PC-9 (cell line): ENCODE measurements at places on chromosomes 11 and 22. TPM values are rescaled to one million over a fixed set of nuclear protein-coding genes. Genes with fewer than 3 reads are reported as not detected.

GRCh38 chr11:71446150-71446549 lies 2.0 kb downstream of the DHCR7 start:
- 0 out of 2 replicates have a peak overlapping the region, but pooled peaks have one; percentile 21 for H3K4me3 ChIP-seq
- H3K4me1 ChIP-seq = peaks cover 29% of the 10 kb centered on the region
- no peaks in the 10 kb centered on the region for H3K27me3 ChIP-seq
- H3K36me3 ChIP-seq = peaks cover 31% of the 10 kb centered on the region
- no peak for DNase-seq
- no peak overlapping the region for H3K27ac ChIP-seq

Gene SCARF2
- 0.52 and 1.7 TPM in 2 replicates for total RNA-seq

- H3K4me3 ChIP-seq = no peak overlapping the region
- no peaks in the 10 kb centered on the region for H3K27me3 ChIP-seq
- no peak overlapping the region for H3K27ac ChIP-seq
- DNase-seq = no peak
- no peaks in the 10 kb centered on the region for H3K4me1 ChIP-seq
- H3K36me3 ChIP-seq = 0 out of 2 replicates have a peak, but pooled peaks cover 5% of the 10 kb centered on the region
Measured at GRCh38 chr22:40975366-40975765, 24.2 kb downstream of the RBX1 start.

Gene NARS2
- 22.4 and 25.1 TPM in 2 replicates for total RNA-seq

- peaks cover 98% of the 10 kb centered on the region for H3K4me1 ChIP-seq
- peak overlapping the region; percentile 40; the same call in 1 of the 2 replicates for H3K4me3 ChIP-seq
- peak overlapping the region; percentile 91 for H3K27ac ChIP-seq
- H3K27me3 ChIP-seq = no peaks in the 10 kb centered on the region
- H3K36me3 ChIP-seq = 0 out of 2 replicates have a peak, but pooled peaks cover 10% of the 10 kb centered on the region
Measured at GRCh38 chr11:34345991-34346480, 11.8 kb downstream of the ABTB2 start.

Gene HPX
- 0.68 TPM in 1 of 2 replicates, not detected in the other for total RNA-seq

DNA sequence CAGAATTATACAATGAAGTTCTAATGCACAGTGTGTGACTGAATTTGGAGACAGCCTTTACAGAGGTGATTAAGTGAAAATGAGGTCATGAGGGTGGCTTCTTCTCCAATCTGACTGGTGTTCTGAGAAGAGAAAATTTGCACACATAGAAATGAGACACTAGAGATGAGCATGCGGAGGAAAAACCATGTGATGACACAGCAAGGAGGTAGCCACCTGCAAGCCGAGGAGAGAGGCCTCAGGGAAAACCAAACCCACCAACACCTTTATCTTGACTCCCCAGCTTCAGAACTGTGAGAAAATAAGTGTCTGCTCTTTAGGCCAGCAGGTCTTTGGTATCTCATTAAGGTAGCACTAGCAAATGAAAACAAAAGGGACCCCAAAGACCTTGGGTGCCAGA lies 93.2 kb downstream of the GGTLC2 start:
- no peak for DNase-seq
- peaks cover 33% of the 10 kb centered on the region for H3K27me3 ChIP-seq
- H3K4me1 ChIP-seq = no peaks in the 10 kb centered on the region
- no peak overlapping the region for H3K4me3 ChIP-seq

GRCh38 chr22:19527321-19527721 lies 3.1 kb upstream of the CLDN5 start:
- no peak overlapping the region for H3K27ac ChIP-seq
- H3K4me1 ChIP-seq = no peaks in the 10 kb centered on the region
- H3K36me3 ChIP-seq = no peaks in the 10 kb centered on the region
- H3K4me3 ChIP-seq = no peak overlapping the region
- no peak for DNase-seq

Gene BEST1
- 0.81 and 1.2 TPM in 2 replicates for total RNA-seq

Gene PLET1
- not detected in 2 replicates for total RNA-seq

DNA sequence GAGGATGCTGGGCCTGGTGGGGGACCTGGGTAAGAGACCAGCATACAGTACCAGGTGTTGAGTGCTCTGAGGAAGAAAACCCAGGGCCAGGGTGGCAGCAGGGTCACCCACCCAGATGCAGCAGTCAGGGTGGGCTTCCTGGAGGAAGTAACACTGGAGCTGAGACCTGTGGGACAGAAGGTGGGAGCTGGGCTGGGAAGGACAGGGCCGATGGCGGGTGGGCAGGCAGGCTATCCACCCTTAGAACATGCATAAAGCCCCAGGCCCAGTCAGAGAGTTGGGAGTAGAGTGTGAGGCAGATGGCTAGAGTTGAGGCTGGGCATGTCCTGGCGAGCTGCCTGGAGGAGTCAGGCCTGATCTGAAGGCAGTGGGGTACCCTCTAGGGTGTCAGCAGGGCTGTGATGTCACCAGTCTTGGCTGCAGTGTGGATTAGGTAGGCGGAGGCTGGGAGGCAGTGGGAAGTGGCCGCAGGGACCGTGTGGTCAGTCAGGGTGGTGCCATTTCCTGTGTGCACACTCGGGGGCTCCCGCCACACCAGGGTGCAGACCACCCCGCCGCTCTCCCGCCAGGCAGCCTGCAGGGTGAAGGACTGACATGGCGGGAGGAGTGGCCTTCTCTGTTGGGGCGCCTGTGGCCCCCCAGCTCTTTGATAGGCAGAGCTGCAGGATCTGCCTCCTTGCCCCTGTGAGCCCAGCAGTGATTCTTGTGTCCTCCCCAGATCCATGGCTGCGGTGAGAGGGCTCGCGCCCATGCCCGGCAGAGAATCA lies 35.3 kb downstream of the IGHMBP2 start:
- no peaks in the 10 kb centered on the region for H3K27me3 ChIP-seq
- no peaks in the 10 kb centered on the region for H3K36me3 ChIP-seq
- no peak overlapping the region for H3K27ac ChIP-seq

- no peak overlapping the region for H3K4me3 ChIP-seq
- no peaks in the 10 kb centered on the region for H3K27me3 ChIP-seq
- H3K4me1 ChIP-seq = no peaks in the 10 kb centered on the region
- no peak for DNase-seq
- H3K36me3 ChIP-seq = no peaks in the 10 kb centered on the region
Measured at GRCh38 chr22:46042786-46043185, 65.8 kb upstream of the WNT7B start.

Gene KMT2A
- total RNA-seq = 78.7 and 80.3 TPM in 2 replicates

Gene MPEG1
- total RNA-seq = not detected in 2 replicates

GRCh38 chr11:122046846-122047245 lies 69.2 kb downstream of the BLID start:
- H3K36me3 ChIP-seq = no peaks in the 10 kb centered on the region
- no peaks in the 10 kb centered on the region for H3K4me1 ChIP-seq
- no peak for DNase-seq
- H3K27ac ChIP-seq = no peak overlapping the region

GRCh38 chr11:3217818-3218482 lies 663 bp downstream of the MRGPRG start:
- peaks cover 19% of the 10 kb centered on the region for H3K27me3 ChIP-seq
- H3K27ac ChIP-seq = no peak overlapping the region
- DNase-seq = no peak

DNA sequence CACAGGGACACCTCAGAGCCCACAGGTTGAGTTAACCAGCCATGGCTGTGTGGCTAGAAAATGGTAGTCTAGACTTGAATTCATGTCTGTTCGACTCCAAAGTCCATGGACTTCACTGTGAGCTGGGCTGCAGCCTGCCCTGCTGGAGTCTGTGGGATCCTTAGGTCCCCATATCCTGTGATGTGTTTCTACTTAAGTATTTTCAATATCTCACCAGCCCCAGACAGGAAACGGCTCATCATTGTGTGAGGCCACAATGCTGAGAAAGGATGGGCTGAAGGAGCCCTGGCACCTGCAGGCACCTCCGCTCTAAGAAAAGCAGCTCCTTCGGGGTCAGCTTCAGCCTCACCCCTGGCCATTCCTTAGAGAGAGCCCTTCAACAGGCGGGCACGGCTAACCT lies 93.1 kb downstream of the NAT10 start:
- DNase-seq = no peak
- no peak overlapping the region for H3K4me3 ChIP-seq
- peaks cover 9% of the 10 kb centered on the region for H3K36me3 ChIP-seq
- H3K27ac ChIP-seq = no peak overlapping the region
- no peaks in the 10 kb centered on the region for H3K27me3 ChIP-seq

Gene RIMBP3C
- total RNA-seq = 0.13 and 0.15 TPM in 2 replicates

DNA sequence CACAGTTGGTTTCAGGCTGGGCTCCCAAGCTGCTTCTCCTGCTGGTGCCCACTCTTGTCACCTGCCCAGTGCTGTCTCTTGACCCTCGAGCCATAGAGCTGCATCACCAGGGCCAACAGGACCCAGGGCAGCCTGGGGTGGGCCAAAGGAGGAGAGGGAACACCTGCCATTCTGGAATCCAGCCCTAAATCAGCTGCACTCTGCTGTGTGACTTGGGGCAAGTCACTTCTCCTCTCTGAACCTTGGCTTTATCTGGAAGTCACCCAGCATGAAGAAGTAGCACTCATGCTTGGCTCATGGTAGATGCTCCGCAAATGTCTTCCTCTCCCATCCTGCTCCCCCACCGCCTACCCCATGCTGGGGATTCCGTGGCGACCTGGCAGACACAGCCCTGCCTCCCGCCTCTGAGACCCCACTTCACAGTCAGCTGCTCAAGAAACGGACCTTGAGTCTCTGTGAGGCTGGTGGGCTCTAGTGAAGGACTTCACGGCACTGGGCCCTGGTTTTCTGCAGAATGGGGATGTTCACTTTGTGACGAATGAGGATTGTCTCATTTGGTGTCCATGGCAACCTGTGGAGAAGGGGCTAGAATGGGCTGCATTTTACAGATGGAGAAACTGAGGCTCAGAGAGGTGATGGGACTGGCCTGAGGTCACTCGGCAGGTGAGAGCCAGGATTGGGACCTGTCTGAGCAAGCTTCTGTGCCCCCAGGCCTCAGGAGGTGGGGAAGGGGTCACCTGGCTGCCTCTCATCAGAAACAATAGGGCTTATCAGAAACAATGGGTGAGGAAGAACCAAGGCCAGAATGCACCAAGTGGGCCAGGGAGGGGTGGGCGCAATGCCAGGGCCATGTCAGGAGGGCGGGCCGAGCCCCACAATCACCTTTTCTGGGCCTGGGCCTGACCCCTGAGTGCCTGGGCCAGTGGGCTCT lies 12.4 kb downstream of the EMID1 start:
- no peaks in the 10 kb centered on the region for H3K4me1 ChIP-seq
- no peak overlapping the region for H3K4me3 ChIP-seq
- DNase-seq = no peak

DNA sequence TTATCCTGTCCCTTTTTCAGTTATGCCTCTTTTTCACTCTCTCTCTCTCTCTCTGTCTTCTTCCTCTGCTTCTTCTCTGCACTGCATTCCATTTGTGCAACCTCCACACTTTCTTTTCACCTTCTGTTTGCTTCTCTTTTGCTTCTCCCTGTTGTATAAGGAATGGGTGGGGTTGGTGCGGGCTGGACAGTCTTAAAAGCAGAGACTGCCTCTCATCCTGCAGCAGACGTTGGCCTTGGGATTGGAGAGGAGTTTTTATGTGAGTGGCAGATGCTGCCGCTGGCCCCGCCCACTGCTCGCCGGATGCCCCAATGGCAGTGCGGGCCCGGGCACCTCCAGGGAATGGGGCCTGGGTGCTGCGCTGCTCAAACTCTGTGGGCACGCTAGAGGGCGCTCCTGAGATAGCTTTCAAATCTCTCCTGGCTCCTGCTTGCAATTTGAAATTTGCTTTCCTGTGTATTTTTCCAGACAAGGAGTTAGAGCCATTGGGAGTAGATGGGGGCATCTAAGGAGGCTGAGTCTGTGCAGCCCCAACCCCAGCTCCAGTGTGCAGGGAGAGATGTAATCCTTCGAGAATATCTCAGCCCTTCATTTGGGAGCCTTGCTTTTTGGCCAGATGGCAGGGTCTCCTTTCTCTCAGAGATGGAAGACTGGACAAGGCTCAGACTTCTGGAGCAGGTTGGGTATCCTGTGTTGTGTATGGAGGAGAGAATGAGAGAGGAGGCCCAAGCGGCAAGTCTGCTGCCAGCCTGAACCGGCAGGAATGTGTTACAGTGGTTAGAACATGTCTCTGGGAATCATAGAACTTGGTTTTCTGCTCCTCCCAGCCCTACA lies 81.2 kb downstream of the GRAMD1B start:
- H3K36me3 ChIP-seq = no peaks in the 10 kb centered on the region
- H3K4me3 ChIP-seq = no peak overlapping the region
- no peaks in the 10 kb centered on the region for H3K27me3 ChIP-seq
- no peaks in the 10 kb centered on the region for H3K4me1 ChIP-seq
- H3K27ac ChIP-seq = no peak overlapping the region

GRCh38 chr22:27192135-27192829 lies 534.9 kb downstream of the MIAT start:
- H3K27me3 ChIP-seq = no peaks in the 10 kb centered on the region
- H3K36me3 ChIP-seq = no peaks in the 10 kb centered on the region
- no peak for DNase-seq
- H3K27ac ChIP-seq = no peak overlapping the region
- no peak overlapping the region for H3K4me3 ChIP-seq

Gene PDE3B
- total RNA-seq = not detected in 2 replicates

DNA sequence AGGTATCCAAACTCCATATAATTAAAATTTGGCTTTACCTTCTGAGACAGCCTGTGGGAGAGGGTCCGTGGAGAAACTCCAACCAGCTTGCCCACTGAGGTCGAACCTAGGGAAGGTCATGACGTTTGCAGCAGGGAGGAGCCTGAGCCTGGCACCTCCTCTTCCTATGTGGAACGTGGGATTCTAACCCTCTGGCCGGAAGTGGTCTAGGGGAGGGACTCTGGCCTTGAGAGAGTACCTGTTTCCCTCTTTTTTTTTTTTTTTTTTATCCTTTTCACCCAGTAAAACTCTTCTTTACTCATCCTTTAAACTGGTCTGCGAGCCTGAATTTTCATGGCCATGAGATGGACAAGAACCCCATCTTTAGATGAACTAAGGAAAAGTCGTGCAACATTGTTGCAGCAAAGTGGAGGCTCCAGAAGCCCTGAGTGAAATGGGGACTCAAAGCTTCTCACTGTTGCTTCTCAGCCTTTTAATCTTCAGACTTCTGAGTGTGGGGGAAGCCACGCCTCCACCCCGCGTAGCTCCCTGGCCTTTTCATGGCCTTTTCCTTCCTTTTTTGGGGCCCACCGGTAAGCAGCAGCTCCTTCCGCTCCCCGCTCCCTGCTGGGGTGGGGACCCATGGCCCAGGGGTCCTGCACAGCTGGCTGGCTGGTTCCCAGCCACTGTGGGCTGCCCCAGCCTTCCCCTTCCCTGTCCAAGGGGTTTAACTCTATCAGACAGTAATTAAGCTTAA lies 1359.9 kb downstream of the LRRC4C start:
- no peak overlapping the region for H3K4me3 ChIP-seq
- no peaks in the 10 kb centered on the region for H3K36me3 ChIP-seq
- DNase-seq = no peak
- H3K27ac ChIP-seq = no peak overlapping the region
- no peaks in the 10 kb centered on the region for H3K4me1 ChIP-seq
- no peaks in the 10 kb centered on the region for H3K27me3 ChIP-seq

Gene F2
- total RNA-seq = 0.20 TPM in 1 of 2 replicates, not detected in the other
